ENCODE measurements at places on chromosomes 5 and 9.

GRCh38 chr5:156314416-156314815 lies 12.5 kb upstream of the SGCD start:
- DNase-seq = no peak

DNA sequence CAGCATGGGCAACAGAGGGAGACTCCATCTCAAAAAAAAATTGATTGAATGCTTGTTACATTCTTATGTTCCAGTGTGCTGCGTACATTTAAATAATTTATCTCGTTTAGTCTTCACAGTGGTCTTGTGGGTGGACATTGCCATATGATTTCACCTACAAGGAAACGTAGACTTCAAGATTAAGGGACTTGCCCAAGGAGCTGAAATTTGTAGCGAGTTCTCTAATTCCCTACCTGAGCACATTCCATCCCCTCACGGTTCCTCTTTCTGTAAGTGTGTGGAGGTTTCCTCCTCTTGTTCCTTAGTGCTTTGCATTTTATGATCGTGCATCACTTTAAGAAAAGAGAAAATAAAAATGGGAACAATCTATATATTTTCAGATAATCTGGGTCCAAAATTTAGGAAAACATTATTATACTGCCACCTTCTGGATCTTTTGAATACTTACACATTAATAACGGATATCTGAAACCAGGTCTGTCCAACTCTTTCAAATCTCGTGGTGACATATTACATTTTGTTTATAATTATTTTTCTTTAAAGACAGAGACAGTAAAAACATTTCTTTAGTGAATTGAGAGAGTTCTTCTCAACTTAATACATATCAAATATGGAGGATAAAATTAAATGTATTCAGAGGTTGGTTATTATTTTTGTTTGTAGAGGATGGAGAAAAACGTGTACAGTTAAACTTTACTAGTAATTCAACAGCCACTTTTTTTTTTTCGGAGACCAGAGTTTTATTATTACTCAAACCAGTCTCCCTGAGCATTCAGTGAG lies 29.9 kb upstream of the C7 start:
- peak; percentile 35 for DNase-seq

- no peak for DNase-seq
Observed at GRCh38 chr5:135446206-135446605, 942 bp downstream of the DCANP1 start.

- no peak for DNase-seq
Observed at GRCh38 chr9:136576269-136576626, 30.4 kb upstream of the NOTCH1 start.

DNA sequence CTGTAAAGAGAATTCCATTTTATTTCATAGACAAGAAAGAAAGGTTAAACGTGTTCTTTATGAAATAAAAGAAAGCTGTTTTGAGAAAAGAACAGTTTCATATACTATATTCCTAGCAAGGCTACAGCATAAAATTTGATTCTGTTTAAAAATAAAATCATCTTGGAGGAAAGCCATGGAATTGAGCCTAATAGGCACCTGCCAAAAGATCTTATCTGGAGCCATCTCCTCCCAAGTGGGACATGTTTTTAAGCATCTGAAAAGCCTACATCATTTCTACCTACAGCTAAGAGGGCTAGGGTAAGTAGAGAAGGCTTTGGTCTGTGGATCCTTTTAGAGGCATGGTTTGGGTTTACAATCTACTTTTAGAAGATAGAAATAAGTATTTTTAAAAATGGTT lies 89.3 kb downstream of the GAS1 start:
- DNase-seq = no peak

GRCh38 chr5:36599986-36600779 lies 6.2 kb upstream of the SLC1A3 start:
- peak; percentile 95 for DNase-seq

DNA sequence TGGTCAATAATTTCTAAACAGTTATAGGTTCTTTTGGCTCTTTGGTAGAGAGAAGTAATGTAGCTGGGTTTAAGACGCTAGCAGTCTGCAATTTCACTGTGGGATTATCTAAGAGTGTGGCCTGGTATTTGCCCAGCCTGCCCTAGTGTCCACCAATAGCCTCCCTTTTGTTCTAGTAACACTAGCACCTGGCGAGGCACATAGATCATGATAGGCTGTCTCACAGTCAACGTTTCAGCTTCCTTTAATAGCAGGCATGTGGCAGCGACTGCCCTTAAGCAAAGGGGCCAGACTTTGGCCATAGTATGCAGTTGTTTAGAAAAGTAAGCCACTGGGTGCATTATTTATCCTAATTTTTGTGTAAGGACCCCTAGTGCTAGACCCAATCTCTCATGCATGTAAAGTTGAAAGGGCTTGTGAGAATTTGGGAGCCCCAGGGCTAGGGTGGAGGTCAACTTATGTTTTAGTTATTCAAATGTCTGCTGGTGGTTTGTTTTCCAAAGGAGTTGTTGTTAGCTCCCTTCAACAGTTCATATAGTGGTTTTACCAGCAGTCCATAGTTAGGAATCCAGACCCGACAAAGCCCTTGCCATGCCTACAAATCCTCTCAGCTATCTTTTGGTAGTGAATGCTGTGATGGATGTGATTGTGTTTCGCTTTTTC lies 274.3 kb downstream of the HTR1A start:
- no peak for DNase-seq

- peak; percentile 67 for DNase-seq
Observed at GRCh38 chr5:15009420-15009819, 137.8 kb upstream of the ANKH start.

DNA sequence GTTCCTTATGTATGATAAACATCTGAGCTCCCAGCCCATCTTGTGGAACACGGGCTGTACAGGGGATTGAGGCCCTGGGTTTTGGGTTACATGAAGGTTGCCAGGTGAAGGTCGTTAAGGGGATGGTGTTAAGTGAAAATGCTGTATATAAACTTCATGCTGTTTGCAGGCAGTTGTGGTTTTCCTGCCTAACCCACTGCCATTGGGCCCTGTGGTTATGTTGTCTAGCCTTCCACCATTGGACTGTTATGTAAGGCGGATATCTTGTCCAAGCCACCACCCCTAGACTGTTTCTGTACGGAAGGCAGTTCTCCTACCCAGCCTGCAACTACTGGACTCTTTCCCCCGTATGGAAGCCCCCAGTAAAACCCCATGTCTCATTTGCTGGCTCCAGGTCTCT lies 246.1 kb downstream of the KIF4B start:
- no peak for DNase-seq

GRCh38 chr5:144087576-144087975 lies 82.9 kb downstream of the YIPF5 start:
- DNase-seq = no peak

GRCh38 chr5:171269717-171270116 lies 39.3 kb upstream of the TLX3 start:
- peak; percentile 87 for DNase-seq

- no peak for DNase-seq
Observed at GRCh38 chr9:26459959-26460358, 432.6 kb downstream of the CAAP1 start.

DNA sequence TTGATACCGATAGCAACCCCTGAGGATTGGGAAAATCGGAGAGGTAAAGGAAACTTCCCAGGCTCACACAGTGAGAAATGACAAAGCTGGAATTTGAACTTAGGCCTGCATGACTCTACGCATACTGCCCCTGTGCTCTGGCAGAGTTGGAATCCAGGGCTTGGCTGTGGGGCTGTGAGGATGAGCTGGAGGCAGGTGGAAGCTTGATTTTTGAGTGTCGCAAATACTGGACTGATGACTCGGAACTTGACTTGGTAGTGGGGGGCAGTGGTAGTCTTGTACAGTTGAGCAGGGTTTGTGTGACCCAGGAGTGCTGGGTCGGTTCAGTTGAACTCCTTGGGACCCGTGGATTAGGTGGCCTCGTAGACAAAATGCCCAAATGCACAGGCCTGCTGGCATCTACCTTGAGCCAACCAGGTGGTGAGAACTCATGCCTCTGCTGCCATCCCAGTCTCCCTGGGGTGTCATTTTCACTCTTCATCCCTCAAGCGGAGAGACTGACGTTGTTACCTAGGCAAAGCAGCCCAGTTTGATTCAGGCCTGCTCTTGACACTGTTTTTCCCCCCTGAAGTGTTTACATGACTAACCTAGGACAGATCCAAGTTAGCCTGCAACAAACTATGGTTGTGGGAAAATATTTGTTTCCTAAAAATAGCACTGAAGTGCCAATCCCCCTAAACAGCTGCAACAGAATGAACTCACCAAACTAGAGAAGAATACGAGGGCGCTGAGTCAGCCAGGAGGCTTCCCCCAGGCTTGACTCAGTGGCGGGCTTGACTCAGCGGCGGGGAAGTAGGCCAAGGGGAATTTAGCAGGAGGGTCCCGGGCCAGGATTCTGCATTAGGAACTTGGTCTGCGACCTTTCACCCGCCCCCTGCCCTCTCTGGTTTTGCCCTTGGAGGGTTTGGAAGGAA lies 45.7 kb upstream of the ORM1 start:
- peak; percentile 94 for DNase-seq

DNA sequence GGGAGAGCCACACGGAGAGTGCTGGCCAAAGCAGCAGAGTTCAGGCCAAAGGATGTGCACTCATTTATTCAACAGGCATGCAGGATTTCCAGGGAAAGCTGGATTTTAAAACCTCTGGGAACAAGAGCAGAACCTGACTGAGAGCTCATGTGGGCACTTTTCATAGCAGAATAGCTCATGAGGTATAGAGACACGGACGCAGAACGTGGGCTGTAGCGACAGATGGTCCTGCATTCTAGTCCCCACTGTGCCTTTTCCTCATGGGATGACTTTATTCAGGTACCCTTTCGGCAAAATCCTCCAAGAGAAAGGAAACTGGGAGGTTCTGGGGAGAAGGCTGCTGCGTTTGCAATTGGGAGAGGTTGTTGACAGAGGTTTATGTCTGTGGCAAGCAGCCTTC lies 5.4 kb downstream of the IL4 start:
- no peak for DNase-seq

GRCh38 chr5:162282191-162282590 lies 214.6 kb downstream of the GABRG2 start:
- no peak for DNase-seq

DNA sequence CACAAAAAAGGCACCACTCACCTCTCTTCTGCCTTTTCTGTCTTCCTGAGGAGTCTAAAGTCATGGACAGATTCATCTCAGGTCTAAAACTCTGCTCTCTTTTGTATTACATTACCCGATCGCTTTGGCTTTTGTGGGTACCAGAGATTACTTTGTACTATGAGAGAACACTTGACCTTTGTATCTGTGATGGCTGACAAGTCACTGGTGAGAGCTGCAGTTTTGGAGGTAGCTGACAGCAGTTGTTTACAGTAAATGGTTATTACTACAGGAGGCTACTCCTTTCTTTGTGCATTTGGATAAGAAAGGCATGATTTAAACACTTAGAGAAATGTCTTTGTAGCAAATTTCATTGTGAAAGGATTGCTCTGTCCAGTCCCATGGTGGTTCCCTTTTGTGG lies 307.3 kb downstream of the FBXL17 start:
- DNase-seq = no peak

DNA sequence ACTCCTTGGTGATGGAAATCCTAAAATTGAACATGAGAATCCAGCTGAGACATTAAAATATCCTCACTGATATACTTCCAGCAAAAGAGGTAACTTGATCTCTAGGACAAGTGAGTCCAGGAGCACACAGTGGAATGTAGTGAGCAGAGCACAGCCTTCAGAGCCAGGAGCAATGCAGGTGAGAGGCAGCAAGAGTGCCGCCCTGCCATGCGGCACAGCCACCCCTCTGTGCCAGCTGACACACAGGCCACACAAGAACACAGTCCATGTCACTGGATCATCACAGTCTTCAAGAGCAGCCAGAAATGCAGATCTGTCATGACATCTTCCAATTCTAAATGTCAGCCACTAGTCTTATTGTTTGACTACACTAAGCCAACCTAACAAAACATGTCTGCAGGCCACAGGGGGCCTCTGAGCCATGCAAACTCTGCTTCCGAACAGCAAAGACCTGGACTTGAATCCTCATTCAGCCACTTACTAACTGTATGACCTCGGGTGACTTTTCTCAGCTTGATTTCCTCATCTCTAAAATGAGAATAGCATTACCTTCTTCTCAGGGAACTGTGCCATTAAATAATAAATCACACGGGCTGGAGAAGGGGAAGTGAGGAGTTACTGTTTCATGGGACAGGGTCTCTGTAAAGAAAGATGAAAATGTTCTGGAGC lies 47.0 kb downstream of the CCDC125 start:
- DNase-seq = peak; percentile 25

GRCh38 chr5:179314606-179315355 lies 30.5 kb downstream of the ADAMTS2 start:
- peak; percentile 45 for DNase-seq

GRCh38 chr5:168575391-168576372 lies 3.5 kb downstream of the PANK3 start:
- DNase-seq = no peak

GRCh38 chr5:178323961-178324360 lies 91.4 kb upstream of the PHYKPL start:
- no peak for DNase-seq

- DNase-seq = no peak
Observed at GRCh38 chr9:111175350-111175749, 137.1 kb upstream of the LPAR1 start.

GRCh38 chr5:458547-459353 lies 15.8 kb downstream of the EXOC3 start:
- DNase-seq = no peak

GRCh38 chr9:121281614-121282276 lies 13.8 kb downstream of the GSN start:
- no peak for DNase-seq

DNA sequence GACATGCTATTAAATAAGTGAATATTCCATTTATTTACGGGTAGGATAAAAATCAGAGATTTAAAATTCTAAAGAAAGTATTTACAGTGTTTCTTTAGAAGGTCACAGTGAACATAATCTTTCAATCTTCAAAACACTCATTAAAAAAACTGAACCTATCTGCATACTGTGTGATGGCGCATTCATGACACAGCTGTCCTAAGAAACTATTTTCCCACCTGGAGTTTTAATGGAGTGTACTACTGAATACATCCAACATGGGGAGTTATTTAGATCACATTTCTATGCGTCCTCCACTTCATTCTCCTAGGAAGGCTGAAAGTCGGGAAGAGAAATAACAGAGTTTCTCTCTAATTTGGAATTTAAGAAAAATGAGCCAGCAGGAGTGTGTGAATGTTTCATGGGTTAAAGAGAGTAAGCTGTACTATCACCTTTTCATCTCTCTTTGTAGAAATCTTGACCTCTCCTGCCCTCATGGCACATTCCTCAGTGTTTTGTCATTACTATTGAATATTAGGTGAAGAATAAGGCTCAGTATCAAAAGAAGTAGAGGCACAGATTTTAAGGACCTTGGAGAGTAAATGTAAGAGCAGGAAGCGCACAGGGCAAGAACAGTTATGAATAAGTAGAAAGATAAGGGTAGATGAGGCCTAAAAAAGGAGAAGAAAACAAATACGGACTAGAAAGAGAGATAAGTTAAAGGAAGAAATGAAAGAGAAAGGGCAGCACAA lies 551.2 kb upstream of the TUSC1 start:
- no peak for DNase-seq

DNA sequence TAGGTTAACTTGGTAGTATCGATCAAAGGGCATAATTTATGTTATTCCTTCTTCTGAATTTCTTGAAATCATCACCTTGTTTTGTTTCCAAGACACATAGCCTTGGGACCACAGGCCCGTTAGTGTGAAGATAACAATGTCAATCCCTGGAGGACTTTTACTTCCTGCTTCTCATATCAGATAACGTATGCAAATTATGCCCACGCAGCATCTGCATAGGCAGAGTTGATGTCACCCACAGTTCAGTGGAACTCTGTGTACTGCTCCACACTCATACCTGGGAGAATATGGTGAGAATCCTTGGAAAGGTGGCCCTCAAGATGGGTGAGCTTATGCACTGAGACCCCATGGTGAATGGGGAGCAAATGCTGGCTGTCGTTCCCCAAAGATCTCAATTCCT lies 95.0 kb downstream of the CFAP90 start:
- no peak for DNase-seq
